ENCODE measurements at places on chromosomes 5 and 9.

GRCh38 chr5:10896016-10896415 lies 135.0 kb upstream of the DAP start:
- DNase-seq: no peak

DNA sequence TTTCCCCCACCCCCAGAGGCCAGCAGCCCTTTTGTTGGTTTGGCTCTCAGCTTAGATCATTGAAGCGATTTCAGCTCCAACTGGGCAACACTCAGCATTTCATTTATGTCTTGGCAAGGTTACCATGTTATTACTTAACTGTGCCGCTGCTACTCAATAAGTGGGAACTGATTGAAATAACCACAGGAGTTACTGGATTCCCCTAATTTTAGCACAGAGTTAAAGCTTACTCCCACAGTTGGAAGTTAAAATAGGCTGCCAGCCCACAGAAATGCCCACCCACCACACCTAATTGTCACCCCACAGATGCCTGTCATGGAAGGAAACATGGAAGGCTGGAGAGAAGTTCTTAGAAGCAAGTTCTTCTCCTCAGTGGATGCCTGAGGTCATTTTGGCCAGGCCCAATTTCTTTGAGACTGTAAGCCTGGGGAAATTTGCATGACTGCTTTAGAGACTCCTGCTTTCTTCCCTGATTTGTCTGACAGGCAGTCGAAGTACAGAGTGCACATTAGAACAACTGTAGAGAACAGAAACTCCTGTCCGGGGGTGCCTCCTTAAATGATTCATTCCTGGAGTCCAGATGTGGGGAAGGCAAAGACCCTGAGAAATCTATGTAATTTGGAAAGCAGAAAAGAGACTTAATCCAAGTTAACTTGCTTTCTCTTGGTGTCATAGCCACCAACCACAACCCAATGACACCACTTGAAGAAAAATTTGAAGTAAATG lies 370.0 kb downstream of the ZSWIM6 start:
- DNase-seq: no peak

GRCh38 chr9:81092057-81092456 lies 597.3 kb downstream of the TLE1 start:
- DNase-seq: peak; percentile 58

DNA sequence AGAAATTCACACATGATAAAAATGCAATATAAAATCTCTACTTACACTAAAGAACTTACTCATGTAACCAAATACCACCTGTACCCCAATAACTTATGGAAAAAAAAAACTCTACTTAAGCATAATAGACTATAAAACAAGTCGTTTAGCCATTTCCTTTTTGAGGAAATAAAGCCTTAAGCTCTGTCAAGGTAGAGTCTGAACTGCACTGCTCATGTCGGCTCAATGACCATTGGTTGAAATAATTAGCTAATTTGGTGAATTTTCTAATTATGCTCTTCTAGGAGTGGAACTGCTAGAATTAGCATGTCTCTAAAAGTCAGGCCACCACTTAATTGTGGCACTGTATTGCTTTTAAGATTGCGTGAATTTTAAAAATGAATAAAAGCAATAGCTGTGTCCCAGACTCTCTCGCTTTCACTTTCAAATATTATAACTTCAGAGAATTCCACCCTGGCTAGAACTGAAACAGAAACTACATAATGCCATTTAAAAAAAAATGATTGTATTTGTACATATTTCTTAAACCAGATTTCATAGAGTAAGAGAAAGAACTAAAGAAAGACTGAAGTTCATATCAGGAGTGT lies 113.0 kb upstream of the PCA3 start:
- DNase-seq: no peak

- no peak for DNase-seq
These were observed 1804.0 kb downstream of the MAT2B start for GRCh38 chr5:165309446-165309845.

- peak; percentile 70 for DNase-seq
These were observed 119.8 kb downstream of the EBF1 start for GRCh38 chr5:158979749-158980521.

DNA sequence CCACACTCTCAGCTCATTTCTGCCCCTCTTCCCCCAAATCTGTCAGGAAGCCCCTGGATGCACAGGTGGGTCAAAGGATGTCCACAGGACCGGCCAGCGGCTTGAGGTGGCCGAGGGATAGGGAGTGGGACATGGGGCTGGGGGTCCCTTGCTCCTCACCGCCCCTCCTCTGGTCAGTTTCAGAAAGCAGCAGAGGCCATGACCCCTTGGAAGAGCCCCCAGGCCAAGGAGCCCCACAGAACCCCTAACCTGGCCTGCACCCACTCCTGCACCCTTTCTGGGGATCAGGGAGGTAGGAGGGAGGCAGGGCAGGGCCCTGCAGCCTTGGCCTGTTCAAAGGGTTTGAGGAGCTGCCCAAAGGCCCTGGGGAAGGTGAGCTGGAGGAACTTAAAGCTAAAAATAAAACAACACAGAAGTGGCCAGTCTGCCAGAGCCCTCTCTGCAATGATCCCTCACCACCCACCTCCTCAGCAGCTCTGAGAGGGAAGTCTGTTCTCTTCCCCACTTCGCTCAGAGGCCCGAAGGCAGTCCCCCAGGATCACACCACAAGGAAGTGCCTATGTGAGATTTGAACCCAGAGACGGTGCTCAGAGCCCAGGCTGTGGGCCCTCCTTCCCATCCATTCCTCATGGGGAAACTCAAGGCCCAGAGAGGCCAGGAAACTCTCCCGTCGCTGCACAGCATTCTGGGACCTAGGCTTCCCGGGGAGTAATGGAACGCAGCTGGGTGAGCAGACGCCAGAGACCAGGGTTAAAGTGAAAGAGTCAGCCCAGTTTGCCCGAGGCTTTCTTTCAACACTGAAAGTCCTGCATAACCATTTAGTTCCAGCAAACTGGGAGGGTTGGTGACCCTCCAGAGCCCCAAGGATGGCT lies 910 bp downstream of the ENG start:
- peak; percentile 71 for DNase-seq

- DNase-seq: peak; percentile 12
These were observed 22.2 kb upstream of the GLDC start for GRCh38 chr9:6667633-6668280.

GRCh38 chr9:79570448-79571308 lies 1.1 kb upstream of the TLE4 start:
- no peak for DNase-seq

- DNase-seq: no peak
These were observed 79.3 kb upstream of the COL5A1 start for GRCh38 chr9:134562146-134562849.

GRCh38 chr5:4630031-4630430 lies 510.1 kb upstream of the ADAMTS16 start:
- DNase-seq: no peak

GRCh38 chr5:168426864-168427172 lies 59.5 kb upstream of the RARS1 start:
- no peak for DNase-seq

GRCh38 chr5:103010168-103010567 lies 109.8 kb downstream of the GIN1 start:
- DNase-seq: no peak

DNA sequence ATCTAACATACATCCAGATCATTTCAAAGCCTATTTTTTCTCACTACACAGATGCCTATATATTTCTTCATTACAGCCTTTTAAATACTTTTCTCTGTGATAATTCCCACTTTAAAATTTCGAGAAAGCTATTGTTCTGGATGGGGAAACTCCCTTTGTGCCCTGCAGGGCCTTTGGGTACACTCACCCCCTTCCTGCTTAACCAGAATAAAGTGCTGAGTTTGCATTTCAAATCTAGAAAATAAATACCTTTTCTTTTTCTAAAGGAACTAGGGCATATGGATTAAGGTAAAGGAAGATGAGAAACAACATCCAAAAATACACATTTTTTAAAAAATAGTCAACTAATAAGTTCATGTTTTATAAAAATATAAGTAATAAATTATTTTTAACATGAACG lies 323.9 kb downstream of the ADGRV1 start:
- no peak for DNase-seq

- no peak for DNase-seq
These were observed 217.2 kb upstream of the TBCA start for GRCh38 chr5:77993141-77993854.

GRCh38 chr9:37801287-37801850 lies 772 bp downstream of the DCAF10 start:
- peak; percentile 61 for DNase-seq

DNA sequence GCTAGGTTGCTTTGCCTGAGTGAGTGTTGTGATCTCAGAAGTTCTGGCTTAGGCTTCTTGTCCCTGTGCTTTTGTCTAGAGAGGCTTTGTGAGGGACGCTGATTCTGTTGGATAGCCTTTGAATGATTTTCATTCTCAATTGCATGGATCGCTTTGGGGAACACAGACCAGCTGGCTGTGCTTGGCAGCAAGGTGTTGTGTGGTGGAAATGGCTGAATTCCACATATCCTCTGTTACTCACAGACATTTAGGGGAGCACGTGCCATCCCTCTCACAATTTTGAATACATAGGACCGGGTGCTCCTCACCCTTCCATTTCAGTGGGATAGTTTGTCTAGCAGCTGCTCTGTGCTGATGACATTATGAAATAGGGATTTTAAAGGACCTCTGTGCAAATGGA lies 76.2 kb downstream of the IQGAP2 start:
- DNase-seq: no peak

DNA sequence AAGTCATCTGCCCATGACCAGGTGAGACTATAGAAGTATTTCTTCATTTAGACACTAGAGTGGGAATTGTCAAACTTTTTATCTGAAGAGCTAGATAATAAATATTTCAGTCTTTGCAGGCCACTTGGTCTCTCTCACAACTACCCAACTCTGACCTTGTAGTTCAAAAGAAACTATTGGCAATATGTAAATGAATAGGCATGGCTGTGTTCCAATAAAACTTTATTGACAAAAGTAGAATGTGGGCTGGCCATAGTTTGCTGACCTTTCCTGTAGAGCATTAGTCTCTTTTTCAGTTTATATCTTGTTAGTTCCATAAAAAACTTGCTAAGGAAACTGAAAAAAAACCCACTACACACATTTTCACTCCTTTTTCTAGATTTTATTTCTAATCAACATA lies 535.5 kb downstream of the PRR16 start:
- DNase-seq: no peak

DNA sequence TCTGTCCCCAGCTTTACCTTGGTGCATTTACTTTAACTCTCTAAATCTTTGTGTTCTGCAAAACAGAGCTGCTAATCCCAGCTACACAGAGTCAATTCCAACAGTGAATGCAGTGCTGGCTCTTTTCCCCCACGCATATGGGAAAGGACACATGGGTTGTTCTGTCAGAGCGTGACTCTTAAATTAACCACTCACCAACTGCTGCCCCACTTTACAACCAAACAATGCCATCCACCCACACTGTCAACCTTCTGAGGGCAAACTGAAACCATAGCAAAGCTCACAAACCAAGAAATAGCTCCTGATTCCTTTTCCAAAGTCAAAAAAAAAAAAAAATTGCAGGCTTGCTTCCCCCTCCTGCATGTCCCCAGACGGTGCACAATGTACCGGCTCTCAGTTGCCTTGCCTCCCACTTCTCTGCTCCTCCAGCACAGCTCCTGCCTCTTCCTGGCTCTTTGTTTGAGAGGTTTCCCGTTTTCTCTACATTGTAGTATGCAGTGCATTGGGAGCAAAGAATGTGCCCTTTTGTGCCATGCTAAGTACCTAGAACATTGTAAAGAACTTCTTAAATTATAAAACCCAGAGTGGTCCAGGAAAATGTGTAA lies 151.5 kb upstream of the DAPK1 start:
- no peak for DNase-seq

GRCh38 chr9:108467653-108468324 lies 388.0 kb downstream of the ACTL7B start:
- DNase-seq: peak; percentile 79

DNA sequence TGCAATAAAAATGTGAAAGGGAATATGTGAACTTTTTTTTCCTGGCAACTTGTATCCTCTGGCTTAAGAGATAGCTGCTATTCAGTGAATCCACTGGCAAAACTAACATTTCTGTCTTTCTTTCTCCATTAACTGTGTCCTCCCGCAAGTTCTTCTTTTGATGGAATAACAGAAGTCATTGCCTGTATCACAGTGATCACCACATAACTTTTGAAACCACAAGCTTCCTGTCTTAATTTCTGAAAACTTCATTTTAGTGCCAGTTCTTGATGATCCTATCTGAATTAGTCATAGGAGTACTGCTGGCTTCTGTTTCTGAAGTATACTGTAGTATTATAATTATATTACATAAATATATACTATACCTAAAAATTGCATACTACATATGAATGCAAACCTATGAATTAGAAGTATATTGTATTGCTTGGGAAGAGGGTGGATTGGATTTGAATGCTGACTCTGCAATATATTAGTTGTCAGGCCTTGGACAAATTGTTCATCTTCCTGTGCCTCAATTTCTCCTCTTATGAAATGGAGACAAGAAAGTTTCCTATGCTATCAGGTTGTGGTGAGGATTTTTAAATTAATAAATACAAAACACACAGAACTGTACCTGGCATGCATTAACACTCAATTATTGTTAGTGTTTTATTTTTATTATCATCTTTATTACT lies 441.6 kb downstream of the CETN3 start:
- peak; percentile 20 for DNase-seq

- no peak for DNase-seq
These were observed 45.6 kb downstream of the S1PR3 start for GRCh38 chr9:89036891-89037290.

DNA sequence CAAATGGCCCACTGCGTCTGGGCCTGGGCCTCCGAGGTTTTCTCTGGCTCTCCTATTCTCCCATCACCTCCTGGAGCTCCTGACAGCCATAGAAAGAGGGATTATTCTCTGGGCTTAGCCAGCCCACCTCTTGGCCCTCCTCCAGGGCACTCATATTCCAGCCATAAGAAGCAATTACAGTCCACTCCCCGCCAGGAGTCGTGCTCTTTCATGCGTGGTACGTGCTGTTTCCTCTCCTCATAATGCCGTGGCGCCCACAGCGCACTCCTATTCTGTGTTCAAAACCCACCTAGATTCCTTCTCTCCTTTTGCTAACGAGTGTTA lies 240.8 kb upstream of the ZNF462 start:
- no peak for DNase-seq

GRCh38 chr9:128416014-128416413 lies 4.6 kb upstream of the CERCAM start:
- no peak for DNase-seq

DNA sequence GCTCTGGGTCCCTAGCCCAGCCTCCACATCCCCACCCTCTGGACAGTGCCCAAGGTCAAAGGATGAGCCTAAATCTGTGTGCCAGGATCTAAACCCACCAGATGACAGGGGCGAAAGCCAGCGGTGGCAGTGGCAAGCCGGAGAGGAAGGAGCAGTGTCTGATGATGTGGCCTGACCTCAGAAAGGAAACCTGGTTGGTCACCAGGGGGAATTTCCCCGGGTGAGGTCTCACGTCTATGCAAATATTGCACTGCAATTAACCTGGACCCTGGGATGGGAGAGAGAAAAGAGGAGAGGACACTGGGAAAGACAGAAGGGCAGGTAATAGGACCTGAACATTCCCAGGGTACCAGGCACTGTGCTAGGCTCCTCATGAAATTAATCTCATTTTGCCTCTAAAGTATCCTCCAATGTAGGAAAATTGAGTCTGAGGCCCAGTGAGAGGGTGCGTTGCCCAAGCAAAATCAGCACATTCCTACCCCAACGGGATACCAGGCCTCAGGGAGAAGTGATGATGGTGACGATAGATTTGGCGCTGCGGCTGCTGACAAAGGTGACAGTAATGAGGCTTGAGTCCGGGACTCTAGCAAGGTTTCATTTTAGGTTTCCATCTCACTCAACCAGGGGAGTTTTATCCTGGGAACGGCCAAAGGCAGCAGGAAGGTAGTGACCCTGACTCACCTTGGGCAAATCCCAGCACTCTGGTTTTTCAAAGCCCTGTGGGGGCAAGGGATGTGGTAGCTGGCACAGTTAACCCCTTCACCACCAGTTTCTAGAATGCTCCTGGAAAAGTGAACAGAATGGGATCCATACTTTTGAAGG lies 13.4 kb upstream of the TNIP1 start:
- DNase-seq: peak; percentile 24

All from foreskin fibroblast (primary cell).